Activated CD8-positive, alpha-beta T cell treated with anti-CD3 and anti-CD28 coated beads for 36 hours (primary cell): ENCODE measurements at places on chromosomes 13 and 19. TPM values are rescaled to one million over a fixed set of nuclear protein-coding genes. Genes with fewer than 3 reads are reported as not detected.
A peak's percentile ranks its signal among the peaks of the same experiment; 100 is the strongest.

DNA sequence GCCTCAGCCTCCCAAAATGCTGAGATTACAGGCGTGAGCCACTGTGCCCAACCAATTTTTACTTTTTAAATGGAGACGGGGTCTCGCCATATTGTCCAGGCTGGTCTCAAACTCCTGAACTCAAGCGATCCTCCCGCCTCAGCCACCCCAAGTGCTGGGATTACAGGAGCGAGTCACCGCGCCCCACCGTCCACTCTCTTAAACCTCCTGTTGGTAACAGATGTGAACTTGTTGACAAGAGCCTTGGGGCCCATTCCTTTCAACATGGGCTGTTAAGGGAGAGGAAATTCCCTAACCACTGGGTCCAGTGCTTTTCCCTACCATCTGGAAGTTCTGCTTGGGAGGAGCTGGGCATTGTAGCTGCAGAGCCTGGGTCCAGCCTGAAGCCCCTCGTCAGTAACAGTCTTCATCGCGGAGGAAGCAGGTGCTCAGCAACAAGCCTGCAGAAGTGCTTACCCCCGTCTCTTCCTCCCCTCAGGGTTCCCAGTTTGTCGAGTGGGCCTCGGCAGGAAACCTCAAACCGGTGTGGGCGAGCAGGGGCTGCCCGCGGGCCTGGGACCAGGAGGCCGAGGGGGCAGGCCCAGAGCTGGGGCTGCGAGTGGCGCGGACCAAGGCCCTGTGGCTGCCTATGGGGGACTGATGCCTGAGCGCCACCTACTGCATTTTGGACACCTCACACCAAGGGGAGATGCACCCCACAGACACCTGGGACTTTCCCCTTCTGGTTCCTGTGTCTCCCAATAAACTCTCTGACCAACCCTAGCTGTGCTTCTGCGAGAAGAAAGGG is 4.0 kb upstream of the FLT3LG start:
- H3K27me3 ChIP-seq, result no peaks in the 10 kb centered on the region
- peak overlapping the region; percentile 35 for H3K4me3 ChIP-seq
- peak; percentile 94 for DNase-seq
- peaks cover 41% of the 10 kb centered on the region for H3K4me1 ChIP-seq
- H3K36me3 ChIP-seq, result peaks cover 6% of the 10 kb centered on the region
- H3K27ac ChIP-seq, result peak overlapping the region; percentile 88

- no peak overlapping the region for H3K4me3 ChIP-seq
- DNase-seq, result no peak
- no peak overlapping the region for H3K27ac ChIP-seq
Observed at GRCh38 chr13:59532405-59532804, 631.3 kb downstream of the DIAPH3 start.

GRCh38 chr13:103002279-103002678 is 63.9 kb downstream of the SLC10A2 start:
- no peaks in the 10 kb centered on the region for H3K4me1 ChIP-seq
- H3K27ac ChIP-seq, result no peak overlapping the region
- no peak overlapping the region for H3K4me3 ChIP-seq
- no peaks in the 10 kb centered on the region for H3K27me3 ChIP-seq
- no peak for DNase-seq

The MEIOSIN gene
- total RNA-seq, result not detected

The FAM216B gene
- not detected for total RNA-seq

The ZNF723 gene
- not detected for total RNA-seq
